ENCODE measurements at places on chromosomes 11 and 22.

GRCh38 chr11:34754171-34754823 is 133.4 kb downstream of the EHF start:
- H3K4me1 ChIP-seq: no peaks in the 10 kb centered on the region
- peaks cover 4% of the 10 kb centered on the region for H3K27me3 ChIP-seq
- no peak overlapping the region for H3K4me3 ChIP-seq
- no peak for DNase-seq
- no peaks in the 10 kb centered on the region for H3K36me3 ChIP-seq

GRCh38 chr11:82682003-82682751 is 51.5 kb downstream of the FAM181B start:
- H3K27me3 ChIP-seq: no peaks in the 10 kb centered on the region
- H3K4me3 ChIP-seq: no peak overlapping the region
- H3K36me3 ChIP-seq: no peaks in the 10 kb centered on the region
- H3K27ac ChIP-seq: no peak overlapping the region
- no peaks in the 10 kb centered on the region for H3K4me1 ChIP-seq

DNA sequence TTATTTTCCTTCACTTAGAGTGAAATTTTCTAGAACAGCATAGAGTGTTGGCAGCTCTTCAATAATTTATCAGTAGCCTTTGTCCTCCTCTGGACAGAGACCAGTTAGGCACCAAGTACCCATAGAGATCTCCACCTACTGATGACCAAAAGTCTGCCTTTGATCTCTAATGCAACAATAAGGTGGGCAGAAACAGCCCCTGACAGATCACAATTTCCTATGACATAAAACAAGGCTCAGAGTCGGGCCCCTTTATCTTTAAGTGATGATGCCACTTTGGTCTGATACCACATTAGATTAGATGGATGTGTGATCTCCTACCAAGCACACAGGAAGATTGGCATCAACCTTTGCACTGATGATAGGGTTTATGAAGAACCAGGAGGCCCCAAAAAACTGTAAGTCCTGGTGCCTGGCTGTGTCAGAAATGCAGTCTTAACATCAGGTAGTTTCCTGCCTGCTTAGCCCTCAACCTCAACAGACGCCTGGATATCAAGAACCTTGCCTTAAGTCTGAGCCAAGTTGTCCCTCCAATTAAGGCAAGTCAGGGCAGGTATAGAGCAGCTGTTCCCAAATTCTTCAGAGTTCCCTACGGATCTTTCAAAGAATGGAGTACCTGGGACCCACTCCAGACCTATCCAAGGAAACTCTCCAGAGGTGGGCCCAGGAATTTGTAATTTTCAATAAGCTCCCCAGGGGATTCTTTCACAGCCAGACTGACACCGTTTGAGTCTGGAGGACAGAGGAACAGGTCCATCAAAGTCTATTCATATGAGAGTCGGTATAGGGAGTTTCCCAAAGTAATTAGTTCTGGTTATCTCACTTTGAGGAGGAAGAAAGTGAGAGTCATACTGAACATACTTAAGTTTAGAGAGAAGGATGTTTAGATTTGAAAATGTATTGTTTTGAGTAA is 30.6 kb upstream of the TMPRSS4 start:
- no peaks in the 10 kb centered on the region for H3K36me3 ChIP-seq
- H3K27ac ChIP-seq: peak overlapping the region; percentile 94
- peak; percentile 31 for DNase-seq
- no peaks in the 10 kb centered on the region for H3K27me3 ChIP-seq
- H3K4me3 ChIP-seq: no peak overlapping the region

DNA sequence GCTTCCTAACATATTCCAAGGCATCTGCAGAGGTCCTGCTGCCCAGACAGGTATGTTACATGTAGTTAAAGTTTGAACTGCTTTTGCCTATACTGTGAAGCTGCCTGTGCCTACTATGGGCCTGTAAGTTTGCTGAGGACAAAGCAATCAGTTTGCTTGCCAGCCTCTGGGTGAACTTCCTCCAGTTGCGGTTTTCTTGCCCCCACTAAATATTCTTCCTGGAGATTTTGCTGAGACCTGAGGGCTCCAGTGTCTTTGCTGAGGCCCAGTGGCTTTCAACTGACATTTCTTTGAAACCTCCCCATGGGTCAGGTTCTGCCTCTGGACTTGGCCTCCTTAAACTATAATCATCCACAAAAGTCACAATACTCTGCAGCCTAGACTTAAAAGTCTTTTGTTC is 29.6 kb upstream of the MMP20 start:
- H3K27ac ChIP-seq: no peak overlapping the region
- no peaks in the 10 kb centered on the region for H3K36me3 ChIP-seq
- DNase-seq: no peak
- no peaks in the 10 kb centered on the region for H3K4me1 ChIP-seq
- H3K27me3 ChIP-seq: peaks cover 4% of the 10 kb centered on the region
- H3K4me3 ChIP-seq: no peak overlapping the region

GRCh38 chr11:75145196-75145971 is 5.5 kb upstream of the SLCO2B1 start:
- H3K27ac ChIP-seq: no peak overlapping the region
- no peaks in the 10 kb centered on the region for H3K27me3 ChIP-seq
- no peaks in the 10 kb centered on the region for H3K36me3 ChIP-seq
- H3K4me1 ChIP-seq: peaks cover 22% of the 10 kb centered on the region
- H3K4me3 ChIP-seq: no peak overlapping the region
- no peak for DNase-seq

All from effector memory CD4-positive, alpha-beta T cell (primary cell).